ENCODE measurements at places on chromosomes 6 and 20.
A peak's percentile ranks its signal among the peaks of the same experiment; 100 is the strongest.

GRCh38 chr20:61521687-61522420 lies 269.8 kb downstream of the CDH4 start:
- DNase-seq: no peak

- DNase-seq: peak; percentile 80
These were observed 719 bp downstream of the HSP90AB1 start for GRCh38 chr6:44247338-44248302.

DNA sequence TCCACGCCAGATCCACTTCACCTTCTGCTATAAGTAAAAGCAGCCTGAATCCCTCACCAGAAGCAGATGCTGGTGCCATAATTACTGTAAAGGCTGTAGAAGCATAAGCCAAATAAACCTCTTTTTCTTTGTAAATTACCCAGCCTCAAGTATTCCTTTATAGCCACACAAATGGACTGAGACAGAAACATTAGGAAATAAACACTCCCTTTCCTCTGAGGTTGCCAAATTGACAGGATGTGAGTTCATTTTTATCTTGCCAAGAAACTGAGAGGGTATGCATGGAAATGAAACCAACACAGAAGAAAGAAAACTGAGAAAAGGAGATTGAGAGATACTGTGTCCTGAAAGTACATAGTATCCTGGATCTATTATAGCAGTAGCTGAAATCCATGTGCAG lies 481.2 kb downstream of the HAO1 start:
- no peak for DNase-seq

DNA sequence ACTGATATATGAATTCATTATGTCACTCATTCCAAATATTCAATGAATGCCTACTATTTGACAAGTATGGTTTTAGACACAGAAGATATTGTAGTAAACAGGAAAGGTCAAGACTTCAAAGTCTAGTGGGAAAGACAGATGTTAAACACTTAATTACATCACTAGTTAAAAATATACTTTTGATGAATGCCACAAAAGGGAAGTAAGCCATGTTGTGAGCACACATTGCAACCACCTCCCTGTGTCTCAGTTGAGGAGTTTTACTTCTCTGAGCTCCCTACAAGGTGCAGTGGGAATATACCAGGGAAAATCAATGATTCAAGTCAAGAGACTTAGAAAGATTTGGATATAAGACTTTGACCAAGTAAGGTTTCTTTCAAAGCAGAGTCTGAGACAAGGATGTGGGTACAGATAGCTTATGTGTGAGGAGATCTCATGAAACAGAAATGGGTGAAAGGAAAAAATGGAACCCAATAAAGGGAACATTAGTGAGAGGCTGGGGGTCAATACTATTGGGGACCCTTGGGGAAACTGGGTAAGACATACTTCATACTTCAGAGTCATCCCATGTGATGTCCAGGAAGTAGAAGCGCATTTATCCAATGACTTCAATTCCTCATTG lies 503.7 kb downstream of the KIF16B start:
- no peak for DNase-seq

DNA sequence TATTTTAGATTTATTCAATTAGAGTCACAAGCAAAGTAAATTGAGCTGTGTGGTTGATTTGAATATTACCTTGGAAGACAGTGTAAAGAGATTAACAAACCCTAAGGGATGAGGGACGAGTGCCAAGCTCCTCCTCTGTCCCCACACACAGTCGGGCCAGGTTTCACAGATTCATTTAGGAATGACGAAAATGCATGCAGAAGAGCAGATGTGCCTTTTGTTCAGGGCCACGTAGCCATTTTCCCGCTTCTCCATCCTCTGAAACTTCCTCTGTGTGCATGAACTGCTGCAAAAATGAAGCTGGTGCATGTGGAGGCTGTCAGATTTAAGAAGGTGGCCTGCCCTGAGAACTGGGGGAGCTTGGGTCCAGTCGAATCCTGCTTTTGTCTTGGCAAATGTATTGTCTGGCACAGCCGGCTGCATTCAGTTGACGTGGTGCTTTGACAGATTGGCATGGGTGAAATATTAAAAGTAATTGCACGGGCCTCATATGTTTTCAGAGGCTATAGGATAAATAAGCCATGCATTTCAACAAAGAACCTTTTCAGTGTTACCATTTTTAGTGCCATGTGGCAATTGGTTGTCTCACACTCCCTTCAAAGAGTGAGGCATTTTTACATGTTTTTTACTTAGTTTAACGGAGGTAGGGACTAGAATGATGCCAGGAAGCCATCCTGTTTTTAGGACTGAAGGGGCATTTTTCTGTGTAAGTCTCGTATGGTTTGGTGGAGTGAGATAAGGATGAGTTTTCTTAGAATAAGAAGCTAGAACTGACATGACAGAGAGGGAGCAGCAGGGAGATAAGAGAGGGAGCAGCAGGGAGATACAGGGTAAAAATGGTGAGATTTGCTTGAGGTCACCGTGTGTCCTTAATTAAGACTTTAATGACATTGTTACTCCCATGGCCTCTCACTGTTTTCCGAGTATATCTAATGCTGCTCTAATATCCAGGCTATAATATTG lies 361.1 kb downstream of the NRN1 start:
- no peak for DNase-seq

- DNase-seq: no peak
These were observed 22.9 kb downstream of the CNBD2 start for GRCh38 chr20:35991142-35991771.

DNA sequence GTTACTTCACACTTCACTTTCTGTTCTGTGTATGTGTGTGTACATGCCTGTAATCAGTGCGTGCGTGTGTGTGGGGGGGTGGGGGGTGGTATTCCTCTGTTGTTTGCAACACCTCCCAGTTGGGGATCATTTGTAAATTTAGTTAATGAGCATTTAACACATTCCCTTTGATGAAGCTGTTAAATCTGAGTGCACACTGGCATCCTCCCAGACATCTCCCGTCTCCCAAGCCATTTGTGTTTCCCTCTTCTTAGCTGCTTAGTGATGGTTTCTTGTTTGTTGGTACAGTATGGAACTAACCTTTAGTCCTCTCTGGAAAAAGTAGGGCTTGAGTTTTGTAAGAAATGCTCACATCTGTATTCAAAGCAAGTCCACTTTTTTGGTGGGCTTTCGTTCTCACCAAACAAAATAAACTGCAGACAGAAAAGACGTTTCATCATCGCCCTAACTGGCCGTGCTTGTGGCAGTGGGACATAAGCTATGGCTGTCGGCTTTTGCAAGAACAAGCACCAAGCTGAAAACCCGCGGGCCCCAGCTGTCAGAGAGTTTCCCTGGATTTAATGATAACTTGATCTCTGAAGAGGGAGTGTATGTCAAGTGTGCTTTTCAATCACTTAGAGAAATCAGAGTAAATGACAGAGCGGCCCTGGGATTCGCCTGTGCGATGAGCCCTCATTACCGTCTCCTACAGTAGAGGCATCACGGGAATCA lies 54.9 kb upstream of the SASH1 start:
- DNase-seq: no peak

DNA sequence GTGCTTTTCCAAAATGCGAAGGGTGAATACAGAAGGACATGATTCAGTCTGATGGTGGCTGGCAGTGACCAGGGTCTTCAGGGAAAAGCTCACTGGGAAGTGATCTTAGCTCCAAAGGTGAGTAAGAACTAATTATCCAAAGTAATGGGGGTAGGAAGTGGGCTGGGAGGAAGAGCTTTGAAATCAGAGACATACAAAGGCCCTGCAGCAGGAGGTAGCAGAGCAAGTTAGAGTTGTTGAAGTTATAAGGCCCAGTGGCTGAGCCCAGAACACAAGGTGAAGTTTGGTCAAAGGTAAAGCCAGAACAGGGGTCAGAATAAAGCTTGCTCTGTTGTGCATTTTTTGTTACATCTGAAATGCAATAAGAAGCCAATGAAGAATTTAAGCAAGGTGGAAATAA lies 81.2 kb downstream of the PLCB1 start:
- no peak for DNase-seq

- DNase-seq: no peak
These were observed 17.4 kb downstream of the PLEKHG1 start for GRCh38 chr6:150617062-150617461.

DNA sequence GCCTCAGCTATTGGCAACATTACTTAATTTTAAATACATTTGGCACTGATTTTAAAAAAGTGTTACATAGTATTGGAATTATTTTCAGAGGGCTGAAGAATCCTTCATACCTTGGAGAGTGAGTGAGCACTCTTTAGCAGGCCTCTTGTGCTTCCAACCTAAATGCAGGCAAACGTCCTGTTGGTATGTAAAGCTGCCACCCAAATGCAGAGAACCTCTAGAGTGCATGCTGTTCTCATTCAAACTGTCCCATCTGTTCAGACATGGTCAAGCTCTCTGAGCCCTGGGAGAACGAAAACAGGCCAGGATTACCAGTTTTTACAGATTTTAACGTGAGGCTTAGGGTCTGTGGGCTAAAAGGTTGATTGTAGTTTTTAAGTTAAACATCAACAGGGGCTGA lies 378.0 kb upstream of the FLRT3 start:
- no peak for DNase-seq

- DNase-seq: no peak
These were observed 19.1 kb downstream of the SLX4IP start for GRCh38 chr20:10454151-10454750.

DNA sequence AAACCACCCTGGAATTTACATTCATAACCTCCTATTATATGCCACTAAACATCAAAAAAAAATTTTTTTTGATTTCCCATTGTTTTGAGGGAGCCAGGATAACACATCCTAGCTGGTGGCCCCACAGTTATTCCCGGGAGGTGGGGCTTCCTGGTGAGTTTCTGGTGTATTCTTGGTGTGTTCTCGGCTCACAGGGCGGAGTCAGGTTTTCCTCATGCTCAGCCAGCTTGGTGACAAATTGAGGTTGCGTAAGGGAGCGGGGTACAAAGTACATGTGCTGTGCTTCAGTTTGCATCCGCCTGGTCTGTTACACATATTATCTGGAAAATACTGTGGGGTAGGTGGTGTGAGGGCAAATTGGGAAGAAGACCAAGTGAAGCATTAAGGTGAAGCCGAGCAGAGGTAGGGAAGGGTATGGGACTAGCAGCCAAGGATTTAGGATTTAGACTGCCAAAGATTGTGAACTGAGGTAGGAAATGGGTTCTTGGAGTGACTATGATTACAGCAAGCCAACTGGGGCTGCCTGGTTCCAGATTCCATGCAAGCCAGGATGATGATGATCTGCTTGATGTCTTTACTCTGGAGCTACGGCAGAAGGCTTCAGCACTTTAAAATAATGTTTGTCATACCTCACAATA lies 46.2 kb upstream of the EEF1A1 start:
- DNase-seq: no peak

- DNase-seq: no peak
These were observed 11.5 kb upstream of the SCP2D1 start for GRCh38 chr20:18802012-18802634.

DNA sequence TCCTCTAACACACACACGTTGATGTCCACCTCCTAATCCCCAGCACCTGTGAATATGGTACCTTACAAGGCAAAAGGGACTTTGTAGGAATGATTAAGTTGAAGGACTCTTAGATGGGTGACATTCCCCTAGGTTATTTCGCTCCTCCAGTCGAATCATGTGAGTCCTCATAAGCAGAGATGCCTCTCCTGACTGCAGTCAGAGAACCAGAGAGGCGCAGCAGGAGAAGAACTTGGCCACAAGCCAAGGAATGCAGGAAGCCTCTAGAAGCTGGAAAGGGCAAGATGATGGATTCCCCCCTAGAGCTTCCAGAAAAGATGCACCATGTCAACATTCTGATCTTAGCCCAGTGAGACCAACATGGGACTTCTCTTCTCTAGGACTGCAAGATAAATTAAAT lies 133.1 kb upstream of the PTPRT start:
- DNase-seq: no peak

DNA sequence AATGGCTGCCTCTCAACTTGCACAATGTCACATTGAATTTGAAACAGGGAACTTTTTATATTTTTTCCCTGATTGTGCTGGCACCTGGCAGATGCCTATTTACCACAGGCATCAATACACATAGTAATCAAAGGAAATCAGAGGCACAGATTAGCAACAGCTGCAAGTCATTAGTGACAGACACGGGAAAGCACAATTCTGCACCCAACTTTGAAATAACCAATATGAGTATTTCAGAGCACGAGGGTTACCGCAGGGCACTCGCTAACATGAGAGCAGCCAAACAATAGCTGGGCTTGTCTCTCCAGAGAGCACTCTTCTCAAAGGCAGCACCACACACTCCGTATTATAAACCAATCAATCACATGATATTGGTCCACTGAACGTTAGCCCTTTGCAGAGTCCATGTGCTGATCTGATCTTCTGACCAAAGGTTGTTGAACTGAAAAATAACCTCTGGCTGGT lies 149.5 kb downstream of the RNF144B start:
- no peak for DNase-seq

DNA sequence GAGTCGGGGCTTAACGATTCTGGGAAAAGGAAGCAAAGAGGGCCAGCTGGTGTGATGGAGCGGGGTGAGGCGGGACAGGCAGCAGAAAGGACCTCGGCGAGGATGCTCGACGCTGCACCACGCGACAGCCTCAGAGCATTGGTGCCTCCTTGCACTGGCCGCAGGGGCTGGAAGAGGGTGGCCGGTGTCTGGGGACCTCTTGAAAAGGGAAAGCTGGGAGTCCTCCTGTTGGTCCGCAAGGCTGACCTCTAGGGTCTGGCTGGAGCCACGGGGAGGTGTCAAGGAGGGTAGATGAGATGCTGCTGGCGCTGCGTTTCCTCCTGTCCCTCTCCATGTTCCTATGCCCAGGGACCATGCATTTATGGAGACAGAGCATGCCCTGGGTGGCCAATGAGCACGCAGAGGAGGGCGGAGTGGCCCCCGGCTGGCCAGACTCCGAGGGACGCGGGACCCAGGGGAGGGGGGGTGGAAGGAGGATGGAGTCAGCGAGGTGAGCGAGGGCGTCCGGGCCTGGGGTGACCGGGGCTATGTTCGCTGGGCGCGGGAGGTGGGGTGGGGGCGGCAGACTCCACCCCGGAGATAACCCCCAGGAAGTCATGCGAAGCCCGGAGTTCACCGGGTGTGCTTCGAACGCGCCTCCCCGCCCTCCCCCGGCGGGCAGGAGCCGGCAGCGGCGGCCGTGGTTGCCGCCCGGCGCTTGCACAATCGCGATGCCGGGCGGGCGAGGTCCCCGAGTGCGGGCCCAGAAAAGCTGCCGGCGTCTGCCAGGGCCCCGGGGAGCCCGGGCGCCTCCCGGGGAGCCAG lies at the start of gene CYP24A1:
Gene CYP24A1, minus strand, starts transcription at position 334 of the 804 bp plus-strand sequence. CDS start 407 bp downstream, outside the sequence.
- no peak for DNase-seq

GRCh38 chr20:51710361-51710894 lies 57.8 kb downstream of the ATP9A start:
- DNase-seq: no peak

- no peak for DNase-seq
These were observed 284.8 kb downstream of the SMOC2 start for GRCh38 chr6:168725802-168726201.

Measured in left forelimb (tissue), 1 donor.